ENCODE measurements at places on chromosomes 6 and 20.

GRCh38 chr6:108165714-108166663, at the start of gene NR2E1:
TSS of gene NR2E1 (plus strand) at chr6:108166022. CDS start at chr6:108166766, 744 bp downstream.
- DNase-seq = no peak

- no peak for DNase-seq
Measured at GRCh38 chr6:104799134-104799657, 60.5 kb downstream of the HACE1 start.

- no peak for DNase-seq
Measured at GRCh38 chr6:32114796-32115195, 5.7 kb upstream of the TNXB start.

- DNase-seq = no peak
Measured at GRCh38 chr6:122050242-122050755, 349.2 kb upstream of the HSF2 start.

DNA sequence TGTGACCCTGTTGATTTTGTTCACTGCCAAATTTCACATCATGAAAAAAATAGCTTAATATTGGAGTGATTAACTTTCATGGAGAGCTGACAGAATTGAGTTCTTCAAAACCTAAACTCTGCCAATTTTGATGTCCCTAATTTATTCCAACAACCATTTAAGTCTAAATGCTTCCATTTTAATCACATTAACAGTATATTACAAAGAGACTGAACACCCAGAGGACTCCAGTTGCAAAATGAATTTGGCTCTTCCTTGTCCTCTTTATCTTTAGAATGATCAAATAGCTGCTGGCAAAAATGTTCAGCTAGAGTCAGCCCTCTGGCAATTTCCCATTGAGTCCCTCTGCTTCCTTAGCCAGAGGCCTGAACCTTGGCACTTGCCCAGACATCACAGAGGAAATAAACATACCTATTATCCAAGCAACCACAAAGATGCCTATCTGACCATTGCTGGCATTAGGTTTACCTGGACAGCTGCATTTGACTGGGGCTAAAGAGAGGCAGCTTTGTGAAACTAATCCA, 299.0 kb upstream of the STXBP5 start:
- no peak for DNase-seq

- DNase-seq = no peak
Measured at GRCh38 chr6:166656230-166657151, 29.4 kb upstream of the RPS6KA2 start.

DNA sequence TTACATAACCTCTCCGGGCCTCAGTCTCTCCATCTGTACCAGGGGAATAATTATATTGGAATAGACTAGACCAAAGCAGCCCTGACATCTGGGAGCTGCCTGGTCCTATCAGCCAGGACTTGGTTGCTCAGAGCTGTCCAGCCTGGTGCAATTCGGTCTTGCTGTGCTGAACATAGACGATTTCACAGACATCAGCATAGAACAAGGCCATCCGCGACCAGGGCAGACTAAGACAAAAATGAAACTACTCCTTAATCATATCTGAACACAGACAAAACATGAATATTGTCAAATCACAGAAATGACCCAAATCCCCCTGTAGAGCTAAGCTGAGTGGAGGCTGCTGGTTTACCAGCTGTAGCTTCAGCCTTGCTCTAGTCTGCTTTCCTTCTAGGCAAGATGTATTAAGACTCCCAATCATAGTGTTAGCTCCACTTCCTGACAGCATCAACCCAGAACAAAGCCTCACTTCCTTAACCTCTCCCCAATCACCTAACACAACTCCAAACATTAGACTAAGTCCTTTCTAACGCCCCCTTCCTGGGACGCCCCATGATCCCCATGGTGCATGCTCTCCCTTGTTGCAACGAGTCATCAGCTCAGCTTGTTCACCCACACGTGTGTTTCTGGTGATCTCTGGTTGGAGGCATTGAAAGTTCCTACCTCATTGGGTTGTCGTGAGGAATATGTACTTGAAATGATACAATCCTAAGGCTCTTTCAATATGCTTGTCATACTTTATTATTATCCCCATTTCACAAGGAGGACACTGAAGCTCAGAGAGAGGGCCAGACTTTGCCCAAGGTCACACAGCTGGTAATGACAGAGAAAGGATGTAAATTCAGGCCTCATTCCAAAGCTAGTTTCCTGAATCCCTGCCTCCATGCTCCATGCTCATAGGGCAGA, 3.5 kb upstream of the MAPK13 start:
- no peak for DNase-seq

GRCh38 chr6:33779290-33779689, 9.6 kb downstream of the LEMD2 start:
- no peak for DNase-seq
